ENCODE measurements at places on chromosomes 7 and 10.
A peak's percentile ranks its signal among the peaks of the same experiment; 100 is the strongest.

- no peak for DNase-seq
These were observed 15.4 kb downstream of the SP4 start for GRCh38 chr7:21443149-21443841.

DNA sequence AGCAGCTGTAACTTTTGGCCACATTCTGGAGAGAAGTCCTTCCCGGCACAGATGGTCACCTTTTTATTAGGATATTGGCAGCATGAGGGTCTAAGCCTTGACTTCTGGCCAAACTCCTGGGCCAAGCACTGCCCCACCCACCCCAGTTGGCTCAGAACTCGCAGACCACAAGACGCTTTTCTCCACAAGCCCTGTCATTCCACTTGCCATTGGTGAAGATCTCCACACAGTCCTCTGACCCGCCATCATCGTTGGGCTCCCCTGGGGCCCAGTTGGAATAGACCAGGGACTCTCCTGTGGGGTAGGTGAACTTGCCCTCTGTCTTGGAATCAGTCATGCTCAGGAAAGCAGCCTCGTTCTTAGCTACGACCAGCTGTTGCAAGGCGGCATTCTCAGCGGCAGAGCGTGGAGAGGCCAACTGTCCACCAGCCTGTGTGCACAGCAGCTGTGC is 11.2 kb downstream of the SFTPD start:
- no peak for DNase-seq

DNA sequence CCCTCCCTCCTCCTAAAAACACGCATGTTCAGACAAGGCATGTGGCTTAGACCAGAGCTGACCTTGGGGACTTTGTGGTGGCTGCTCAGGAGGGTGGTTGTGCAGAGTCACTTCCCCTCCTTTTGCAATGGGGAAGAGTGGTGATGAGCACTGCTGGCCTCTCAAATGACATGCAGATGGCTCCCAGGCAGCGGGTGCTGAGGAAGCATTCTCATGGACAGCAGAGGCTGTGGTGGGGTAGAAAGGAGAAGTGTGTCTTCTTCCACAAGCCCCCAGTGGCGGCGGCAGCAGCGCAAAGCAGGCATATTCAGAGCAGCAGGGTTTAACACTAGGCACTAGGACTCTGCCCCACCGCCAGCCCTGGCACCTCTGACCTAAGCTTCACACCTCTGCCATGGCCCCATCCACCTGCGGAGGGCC is 105.9 kb upstream of the ANLN start:
- peak; percentile 90 for DNase-seq

GRCh38 chr10:51521605-51522004 is 177.8 kb downstream of the CSTF2T start:
- DNase-seq: no peak

GRCh38 chr7:129559564-129559963 is 52.0 kb upstream of the NRF1 start:
- no peak for DNase-seq

DNA sequence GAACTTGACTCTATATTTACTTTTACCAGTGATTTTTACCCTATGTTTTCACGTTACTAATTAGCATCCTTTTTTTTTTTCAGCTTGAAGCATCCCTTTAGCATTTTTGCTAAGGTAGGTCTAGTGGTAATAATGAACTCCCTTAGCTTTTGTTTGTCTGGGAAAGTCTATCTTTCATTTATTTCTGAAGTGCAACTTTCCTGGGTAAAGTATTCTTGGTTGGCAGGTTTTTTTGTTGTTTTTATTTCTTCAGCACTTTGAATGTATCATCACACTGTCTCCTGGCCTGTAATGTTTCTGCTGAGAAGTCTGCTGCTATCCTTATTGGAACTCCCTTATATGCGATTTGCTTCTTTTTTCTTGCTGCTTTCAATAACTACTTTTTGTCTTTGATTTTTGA is 149.7 kb upstream of the HPS1 start:
- DNase-seq: no peak

DNA sequence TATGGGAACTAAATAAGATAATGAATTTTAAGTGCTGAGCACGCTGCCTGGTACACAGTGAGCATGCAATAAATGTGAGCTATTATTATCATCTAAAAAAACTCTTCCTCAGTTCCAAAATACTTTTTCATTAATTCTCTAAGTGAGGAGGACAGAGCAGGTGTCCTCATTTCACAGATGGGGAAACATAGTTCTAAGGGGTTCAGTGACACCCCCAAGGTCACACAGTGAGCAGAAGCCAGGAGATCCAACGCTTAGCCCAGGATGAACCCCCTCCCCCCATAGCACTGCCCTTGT is 6.8 kb upstream of the RRP12 start:
- DNase-seq: no peak

DNA sequence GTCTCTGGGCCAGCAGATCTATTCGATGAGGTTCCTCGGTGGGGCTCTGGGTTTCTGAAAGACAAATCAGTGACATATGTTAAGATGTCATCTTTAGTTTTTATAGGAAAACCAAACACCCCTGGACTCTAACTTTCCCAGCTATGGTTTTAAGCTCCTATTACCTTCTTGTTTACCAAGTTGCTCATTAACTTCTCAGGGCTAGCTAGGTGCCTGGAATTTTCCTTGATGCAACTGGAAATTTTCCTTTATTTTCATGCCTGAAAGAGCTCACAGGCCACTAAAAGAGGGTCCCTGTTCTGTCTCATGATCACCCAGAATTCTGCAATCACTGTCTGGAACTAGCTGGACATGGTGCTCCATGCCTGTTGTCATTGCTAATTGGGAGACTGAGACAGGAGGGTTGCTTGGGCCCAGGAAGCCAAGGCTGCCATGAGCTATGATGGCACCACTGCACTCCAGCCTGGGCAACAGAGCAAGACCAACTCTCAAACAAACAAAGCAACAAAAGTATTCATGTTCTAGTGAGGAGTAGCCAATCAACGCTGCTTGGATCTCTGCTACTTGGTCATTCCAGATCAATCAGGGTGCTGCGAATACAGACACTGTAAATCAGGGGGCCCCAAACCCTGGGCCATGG is 1173.5 kb upstream of the AUTS2 start:
- no peak for DNase-seq

- DNase-seq: no peak
These were observed 156.5 kb downstream of the SGMS1 start for GRCh38 chr10:50467209-50467608.

DNA sequence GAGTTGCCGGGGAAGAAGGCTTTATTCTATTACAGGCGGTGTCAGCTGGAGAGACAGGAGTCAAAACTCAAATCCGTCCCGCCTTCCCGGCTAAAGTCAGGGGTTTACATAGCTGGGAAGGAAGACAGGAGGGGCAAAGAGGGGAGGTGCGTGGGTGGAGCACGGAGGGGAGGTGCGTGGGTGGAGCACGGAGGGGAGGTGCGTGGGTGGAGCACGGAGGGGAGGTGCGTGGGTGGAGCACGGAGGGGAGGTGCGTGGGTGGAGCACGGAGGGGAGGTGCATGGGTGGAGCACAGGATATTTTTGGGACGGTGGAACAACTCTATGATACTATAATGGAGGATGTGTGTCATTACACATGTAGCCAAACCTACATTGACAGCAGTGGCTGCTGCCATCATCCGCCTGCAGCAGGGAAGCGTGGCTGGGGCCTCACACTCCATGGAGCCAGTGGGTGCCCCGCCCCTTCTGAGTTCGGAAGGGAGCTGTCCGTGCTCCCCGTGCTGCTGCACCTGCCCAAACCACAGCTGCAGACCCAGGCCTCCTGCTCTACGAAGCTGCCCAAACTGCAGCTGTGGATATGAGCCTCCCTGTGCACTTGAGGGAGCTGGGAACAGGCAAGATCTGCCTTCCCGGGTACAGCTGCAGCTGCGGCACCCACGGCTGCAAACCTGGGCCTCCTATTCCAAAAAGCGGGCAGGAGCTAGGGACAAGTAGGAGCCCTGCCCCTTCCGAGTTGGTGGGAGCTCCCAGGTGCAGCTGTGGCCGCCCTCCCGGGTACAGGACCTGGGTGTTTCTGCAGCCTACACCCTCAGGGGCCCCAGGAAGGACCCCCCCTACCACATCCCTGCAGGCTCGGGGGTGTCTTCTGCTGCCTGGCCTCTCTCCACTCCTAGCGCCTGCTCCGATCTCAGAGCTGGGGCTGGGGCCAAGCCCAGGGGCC is 119.4 kb downstream of the DYNC2I1 start:
- DNase-seq: peak; percentile 15

DNA sequence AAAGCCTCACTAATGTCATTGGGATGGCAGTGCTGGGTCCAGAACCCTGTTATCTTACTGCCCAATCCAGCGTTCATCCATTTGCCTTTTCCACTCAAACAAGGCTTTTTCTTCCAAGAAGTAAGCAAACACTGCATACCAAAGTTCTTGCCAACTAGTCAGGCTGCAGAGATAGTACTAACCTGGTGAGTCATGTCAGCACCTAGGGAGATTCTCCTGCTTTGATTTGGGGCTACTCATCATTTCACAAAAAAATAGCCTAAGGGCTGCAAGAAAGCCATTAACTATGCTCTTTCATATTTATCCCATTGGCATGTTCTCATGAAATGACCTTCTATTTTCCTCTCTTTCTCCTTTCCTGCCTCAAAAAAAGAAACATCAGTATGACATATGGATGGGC is 142.6 kb downstream of the TWIST1 start:
- no peak for DNase-seq

GRCh38 chr7:8201846-8202441 is 60.0 kb downstream of the ICA1 start:
- peak; percentile 73 for DNase-seq

DNA sequence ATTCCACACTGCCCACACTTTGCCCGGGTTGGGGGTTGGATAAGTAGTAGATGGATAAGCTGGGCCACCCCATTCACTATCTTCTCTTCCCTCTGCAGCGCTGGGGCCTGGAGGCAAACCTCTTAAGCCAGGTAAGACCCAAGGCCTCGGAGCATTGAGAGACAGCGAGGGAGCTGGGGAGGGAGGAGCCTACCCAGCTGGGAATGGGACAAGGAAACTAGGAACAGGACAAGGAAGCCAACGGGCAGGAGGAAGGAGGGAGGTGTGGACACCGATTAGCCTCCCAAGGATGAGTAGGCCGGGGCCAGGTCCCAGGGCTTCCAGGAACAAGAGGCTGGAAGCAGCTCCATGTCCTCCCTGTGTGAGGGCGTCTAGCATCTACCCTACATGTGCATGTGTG is 9.6 kb downstream of the ELN start:
- DNase-seq: no peak

DNA sequence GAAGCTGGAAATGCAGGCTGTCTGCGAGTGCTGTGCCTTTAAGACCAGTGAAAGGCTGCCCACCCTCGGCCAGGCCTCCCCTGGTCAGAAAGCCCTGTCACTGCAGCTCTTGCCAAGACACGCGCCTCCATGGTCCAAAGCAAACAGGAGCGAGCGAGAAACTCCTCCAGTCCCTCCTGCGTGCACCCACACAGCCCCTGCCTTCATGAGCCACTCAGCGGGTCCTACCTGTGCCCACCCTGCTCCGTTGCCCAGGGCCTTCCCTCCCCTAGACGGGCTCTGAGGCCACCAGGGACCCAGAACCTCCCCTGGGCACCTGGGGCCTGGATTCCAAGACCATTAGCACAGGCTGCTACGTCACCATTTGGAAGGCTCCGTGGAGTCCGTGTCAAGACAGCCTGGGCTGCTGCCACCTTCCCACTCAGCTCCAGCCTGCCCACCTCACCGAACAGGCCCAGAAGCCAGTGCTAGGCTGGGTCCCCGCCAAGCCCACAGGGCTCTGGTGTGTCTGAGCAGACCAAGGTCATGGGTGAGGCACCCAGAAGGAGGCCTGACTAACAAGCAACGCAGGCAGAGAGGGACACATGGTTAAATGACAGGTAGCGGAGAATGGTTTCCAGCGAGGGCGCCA is 144.5 kb downstream of the NEURL1 start:
- no peak for DNase-seq

GRCh38 chr10:43392748-43393147 is 16.2 kb downstream of the HNRNPF start:
- DNase-seq: no peak

- no peak for DNase-seq
These were observed 1.3 kb downstream of the GPR37 start for GRCh38 chr7:124764051-124764846.

GRCh38 chr10:50470798-50471582 is 152.8 kb downstream of the SGMS1 start:
- DNase-seq: no peak

GRCh38 chr7:140544388-140544826 is 65.1 kb upstream of the MKRN1 start:
- DNase-seq: no peak

DNA sequence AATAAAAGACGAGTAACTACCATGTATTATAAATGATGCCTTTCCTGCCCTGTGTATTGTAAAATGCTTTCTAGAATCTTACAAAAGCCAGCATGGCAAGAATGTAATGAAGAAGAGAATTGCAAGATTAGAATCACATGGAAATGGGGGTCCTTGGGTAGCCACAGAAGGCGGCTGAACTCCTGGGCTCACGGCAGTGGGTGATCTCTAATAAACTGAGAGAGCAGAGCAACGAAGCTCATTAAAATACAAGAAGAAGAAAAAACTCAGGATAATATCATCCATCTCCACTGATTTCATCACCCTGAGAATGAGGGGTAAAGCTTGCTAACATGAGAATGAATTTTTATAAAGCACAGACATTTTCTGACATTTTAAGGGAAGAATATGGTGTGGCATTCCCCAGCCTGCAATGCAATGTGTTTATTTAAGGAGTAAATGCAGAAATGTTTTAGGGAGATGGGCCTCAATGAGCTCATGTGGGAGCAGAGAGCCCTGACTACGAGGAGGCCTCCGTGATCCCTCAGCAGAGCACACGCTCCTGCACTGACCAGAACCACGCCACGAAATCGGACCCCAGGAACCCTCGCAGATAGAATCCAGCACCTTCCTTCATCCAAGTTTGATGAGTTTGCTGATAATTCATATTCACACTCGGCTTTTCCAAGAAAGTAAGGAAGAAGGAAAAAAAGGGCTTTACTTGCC is 92.7 kb upstream of the PFKP start:
- DNase-seq: no peak

DNA sequence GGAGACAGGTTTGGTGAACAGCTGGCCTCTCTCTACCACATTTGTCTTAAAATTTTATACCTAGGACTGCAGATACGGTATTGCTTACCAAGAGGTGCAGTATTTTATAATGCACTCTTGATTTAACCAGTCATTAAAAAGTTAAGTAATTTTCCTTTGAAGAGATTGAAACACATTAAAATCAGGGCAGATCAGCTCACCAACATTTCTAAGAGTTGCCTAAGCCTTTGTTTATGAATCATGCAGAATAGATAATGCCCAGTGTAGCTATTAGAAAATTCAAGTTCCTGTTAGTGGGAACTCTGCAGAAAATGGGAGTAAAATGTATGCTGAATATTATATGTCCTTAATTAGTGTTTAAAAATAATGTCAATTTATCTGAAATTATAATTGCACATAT is 140.2 kb upstream of the PRPS1L1 start:
- DNase-seq: no peak

- DNase-seq: no peak
These were observed 97.8 kb upstream of the EEPD1 start for GRCh38 chr7:36055207-36055606.
